ENCODE measurements at places on chromosomes 4 and X.

- DNase-seq: no peak
These were observed 23.2 kb downstream of the TACC3 start for GRCh38 chr4:1744552-1744951.

- no peak for DNase-seq
These were observed 106.8 kb downstream of the ARSJ start for GRCh38 chr4:113872426-113873260.

DNA sequence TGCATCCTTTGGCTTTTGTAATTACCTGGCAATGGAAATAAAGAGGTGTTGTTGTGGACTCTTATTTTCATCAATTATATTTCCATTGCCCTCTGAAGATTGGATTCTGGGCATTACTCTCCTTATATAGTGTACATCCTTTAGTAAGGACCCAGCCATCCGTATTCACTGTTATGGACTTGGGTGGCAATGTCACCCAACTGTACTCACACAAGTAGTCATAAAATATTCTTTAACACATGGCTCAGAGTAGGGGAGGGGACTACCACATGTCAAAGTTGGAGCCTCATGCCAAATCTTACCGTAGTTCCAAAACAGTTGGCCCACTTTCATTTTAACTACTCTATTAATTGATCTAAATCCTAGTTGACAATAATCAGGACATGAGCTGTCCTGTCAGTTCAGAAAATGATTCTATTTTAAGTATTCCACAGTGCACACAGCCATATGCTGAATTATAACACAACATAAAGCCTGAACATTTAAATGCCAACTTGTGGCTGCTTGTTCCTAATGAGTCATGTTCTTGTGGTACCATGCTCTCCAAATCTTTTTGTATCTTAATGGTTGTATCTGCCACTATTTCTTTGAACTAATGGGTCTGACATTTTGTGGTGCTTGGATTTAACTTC, 4.9 kb downstream of the FRAS1 start:
- DNase-seq: no peak

- DNase-seq: no peak
These were observed 136.7 kb downstream of the ARHGAP24 start for GRCh38 chr4:85611661-85612060.

DNA sequence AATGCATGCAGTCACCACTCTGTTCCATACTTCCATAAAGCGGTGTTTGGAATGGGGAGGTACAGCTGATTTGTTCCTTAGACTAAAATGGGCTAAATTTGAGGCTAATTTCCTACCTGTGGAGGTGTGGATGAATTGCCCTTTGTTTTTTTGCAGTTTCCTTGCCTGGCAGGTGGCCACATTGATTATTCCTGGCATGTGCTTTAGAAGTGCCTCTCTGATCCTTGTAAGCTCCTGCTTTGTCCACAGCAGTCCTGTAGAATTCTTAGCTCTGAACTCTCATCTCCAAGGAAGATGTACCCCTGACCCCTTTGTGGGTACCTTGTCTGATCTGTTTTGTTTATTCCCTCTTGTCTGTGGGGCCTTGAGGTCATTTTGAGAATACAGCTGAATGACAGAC, 136.8 kb downstream of the ADGRL3 start:
- DNase-seq: no peak

DNA sequence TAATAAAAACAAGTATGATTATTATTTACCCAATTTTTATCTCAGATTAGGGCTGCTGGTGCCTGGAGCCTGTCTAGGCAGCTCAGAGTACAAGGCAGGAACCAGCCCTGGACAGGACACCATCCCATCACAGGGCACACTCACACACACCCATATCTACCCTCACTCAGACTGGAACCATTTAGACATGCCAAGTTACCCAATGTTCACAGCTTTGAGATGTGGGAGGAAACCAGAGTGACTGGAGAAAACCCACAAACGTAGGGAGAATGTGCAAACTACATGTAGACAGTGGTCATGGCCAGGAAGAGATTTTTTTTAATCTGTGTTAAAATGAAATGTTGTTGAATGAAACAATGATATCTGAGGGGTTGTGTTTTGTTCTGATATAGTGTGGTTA, 35.7 kb upstream of the ADGRA3 start:
- DNase-seq: no peak

DNA sequence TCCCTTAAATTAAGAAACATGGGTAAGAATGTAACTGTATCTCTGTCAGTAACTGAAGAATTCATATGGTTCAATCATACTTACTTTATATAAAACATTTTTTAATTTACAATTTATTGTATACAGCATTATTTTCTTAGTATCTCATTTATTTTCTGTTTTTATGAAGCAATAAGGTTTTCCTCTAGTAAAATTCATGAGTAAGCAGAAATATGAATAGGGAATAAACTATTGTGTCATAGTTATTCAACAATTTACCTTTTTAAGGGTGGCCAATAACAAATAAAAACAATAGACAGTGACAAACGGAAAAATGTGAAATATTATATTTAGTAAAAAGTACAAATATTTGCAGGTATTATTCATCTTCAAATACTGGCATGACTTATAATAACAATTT, 624.4 kb downstream of the TECRL start:
- no peak for DNase-seq

Data from stimulated activated CD4-positive, alpha-beta T cell treated with anti-CD3 and anti-CD28 coated beads, Interleukin-1b, Interleukin-23, amount 100 ng/mL, for 4 hours (primary cell).